Suppressor macrophage treated with lipopolysaccharide for 1 hour (primary cell): ENCODE measurements at places on chromosomes 2 and 18.
A peak's percentile ranks its signal among the peaks of the same experiment; 100 is the strongest.

DNA sequence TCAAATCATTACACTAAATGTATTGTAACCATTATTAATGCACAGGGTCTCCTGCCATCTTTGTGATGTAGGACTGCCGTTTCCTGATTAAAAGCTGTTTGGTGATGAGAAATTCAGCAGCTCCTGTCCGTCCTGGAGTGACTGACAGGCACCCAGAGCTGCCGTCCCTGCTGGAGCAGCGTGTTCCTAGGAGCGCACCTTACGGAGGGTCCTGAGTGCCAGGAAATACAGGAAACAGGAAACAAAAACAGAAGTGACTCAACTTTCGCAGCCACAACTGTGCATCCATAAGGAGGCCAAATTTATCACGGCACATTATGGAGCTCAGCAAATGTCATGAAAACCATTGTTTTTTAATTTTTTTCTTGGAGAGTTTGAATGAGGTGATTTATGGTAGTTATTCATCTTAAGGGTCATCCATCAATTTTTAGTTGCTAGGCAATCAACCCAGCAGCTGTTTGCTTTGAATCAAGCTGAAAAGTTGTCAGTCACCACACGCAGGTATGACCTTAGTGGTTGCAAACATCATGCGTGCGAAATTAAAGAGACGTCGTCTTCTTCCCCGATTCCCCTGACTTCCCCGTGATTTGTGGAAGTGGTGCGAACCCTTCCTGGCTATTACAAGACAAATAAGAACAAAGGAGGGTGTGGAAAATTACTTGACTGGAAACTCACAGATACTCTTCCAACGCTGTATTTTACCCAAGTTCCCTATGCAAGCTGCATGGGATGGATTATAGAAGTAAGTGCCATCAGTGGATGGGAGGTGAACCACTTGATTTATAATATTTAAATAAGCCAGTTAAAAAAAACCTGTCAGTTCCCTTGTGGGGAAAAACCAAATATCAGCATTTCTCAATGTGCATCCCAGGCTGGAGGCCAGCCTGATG, 19.8 kb downstream of the TSHZ1 start:
- DNase-seq: no peak

- DNase-seq: no peak
These were observed 649 bp upstream of the CLIP4 start for GRCh38 chr2:29114586-29114945.

- no peak for DNase-seq
These were observed 37.3 kb upstream of the PEX13 start for GRCh38 chr2:60980071-60980815.

DNA sequence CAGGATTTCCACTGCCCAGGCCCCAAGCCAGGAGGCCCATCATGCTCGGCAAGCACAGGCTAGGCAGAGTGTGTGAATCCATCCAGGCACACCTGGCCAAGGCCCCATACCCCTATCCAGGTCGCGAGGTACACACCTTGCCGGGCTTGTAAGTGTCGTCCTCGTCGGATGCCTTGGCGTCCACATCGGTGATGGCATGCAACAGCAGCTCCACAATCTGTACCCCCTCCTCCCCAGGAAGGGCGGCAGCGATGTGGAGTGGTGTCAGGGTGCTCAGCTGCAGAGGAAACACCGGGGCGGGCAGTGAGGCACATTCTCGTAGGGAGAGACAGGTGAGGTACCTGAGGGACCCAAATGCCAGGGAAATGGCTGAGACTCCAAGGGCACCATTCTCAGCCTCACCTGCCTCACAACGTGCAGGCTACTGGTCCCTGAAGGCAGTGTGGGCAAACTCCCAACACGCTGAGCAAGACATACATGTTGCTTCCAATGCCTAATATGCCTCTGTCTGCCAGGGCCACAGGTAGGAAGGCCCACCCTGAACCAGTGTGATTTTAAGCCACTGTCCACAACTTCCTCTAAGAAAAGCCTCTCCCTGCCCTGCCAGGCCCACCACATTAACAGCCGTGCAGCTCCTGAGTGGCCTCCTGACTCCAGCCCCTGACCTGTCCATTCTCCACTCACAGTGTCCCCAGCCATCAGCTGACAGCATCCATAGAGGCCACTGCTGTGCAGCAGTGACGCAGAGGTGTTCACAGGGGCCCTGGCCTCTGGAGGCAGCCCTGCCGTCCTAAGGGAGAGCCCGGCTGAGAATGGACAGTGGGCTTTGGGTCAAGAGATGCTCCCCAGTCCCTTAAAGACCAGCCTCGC, 44.9 kb downstream of the ANKMY1 start:
- DNase-seq: no peak

DNA sequence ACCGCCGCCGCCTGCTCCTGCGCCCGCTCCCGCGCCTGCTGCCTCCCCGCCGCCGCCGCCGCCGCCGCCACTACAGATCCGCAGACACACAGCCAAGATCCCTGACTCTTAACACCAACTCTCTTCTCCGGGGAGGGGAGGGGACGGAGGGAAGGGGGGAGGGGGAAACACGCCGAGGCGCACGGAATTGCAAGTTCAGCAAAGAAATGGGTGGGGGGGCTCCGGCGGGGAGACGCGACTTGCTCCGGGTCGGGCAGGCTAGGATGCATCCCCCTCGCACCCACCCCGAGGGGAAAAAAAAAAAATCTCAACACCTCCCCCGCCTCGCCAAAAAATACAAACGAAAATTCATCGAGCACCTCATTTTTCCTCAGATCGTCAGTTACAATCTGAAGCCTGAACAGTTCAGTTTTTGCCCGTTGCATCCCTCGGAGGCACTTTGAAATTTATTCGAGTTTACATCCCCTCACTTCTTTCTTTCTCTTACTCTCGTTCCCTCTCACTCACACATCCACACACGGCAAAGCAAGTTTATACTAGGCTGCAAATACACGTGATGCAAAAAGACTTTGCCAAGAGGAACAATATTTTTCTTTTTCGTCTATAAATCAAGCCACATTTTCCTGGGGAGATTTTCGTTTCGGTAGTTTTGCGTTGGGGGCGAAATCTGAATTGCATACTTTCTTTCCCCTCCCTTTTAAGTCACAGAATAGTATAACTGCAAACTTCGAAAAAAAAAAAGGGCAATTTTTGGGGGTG, at the start of gene TCF4:
TCF4 (minus strand) TSS at position 82 of the 759 bp plus-strand sequence. CDS start 1,076 bp downstream, outside the sequence.
- DNase-seq: peak; percentile 59
